ENCODE measurements at places on chromosomes 3 and 15.

DNA sequence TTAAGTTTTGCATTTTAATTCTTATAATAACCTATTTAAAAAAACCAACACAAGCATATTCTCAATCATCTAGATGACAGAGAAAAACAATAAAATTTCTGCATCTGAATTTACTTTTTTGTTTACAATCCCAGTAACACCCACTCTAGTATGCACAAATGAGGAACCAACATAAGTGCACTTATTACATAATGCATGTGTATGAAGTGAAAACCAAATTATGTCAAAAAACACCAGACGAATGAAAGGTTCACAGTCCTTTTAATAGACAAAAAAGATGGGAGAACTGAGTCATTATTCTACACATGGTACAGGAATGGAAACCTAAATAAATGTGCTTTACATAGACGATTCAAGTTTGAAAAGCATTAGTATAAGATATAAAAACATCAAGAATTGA, 91.7 kb downstream of the NR1I2 start:
- ATAC-seq: no peak

DNA sequence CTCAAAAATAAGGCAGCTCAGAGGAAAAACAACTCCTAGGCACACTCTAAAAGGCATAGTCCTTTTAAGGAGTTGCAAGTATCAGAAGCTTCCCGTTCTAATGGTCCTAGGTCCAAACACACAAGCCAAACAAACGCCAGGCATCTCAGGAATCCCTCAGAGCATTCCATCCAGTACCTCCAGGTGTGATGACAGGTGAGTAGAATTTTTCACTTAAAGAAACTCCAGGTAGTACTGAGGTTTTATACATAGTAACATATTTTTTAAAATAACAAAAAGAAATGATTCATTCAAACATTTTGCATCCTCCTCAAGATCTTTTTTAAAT, 1092.3 kb downstream of the TUSC7 start:
- no peak for ATAC-seq

GRCh38 chr3:156416846-156417558, 137.9 kb downstream of the SSR3 start:
- ATAC-seq: no peak

DNA sequence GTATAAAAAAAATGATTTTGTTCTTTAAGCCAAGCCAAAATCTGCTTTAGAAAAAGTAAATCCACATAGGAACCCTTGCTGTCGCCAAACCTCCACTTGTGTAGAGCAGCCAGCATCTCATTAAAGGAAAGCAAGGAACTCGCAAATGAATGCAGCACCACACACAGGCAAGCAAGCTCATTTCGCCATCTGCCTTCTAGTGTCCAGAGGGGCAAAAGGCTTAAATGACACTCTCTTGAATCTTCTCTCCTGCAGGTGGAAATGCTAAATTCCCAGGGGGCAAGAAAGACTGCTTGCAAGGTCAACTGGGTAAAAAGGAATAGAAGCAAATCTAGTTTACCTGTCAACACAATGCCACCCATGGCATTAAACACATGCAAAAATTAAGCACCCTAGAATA, 2.4 kb downstream of the MB21D2 start:
- ATAC-seq: no peak

DNA sequence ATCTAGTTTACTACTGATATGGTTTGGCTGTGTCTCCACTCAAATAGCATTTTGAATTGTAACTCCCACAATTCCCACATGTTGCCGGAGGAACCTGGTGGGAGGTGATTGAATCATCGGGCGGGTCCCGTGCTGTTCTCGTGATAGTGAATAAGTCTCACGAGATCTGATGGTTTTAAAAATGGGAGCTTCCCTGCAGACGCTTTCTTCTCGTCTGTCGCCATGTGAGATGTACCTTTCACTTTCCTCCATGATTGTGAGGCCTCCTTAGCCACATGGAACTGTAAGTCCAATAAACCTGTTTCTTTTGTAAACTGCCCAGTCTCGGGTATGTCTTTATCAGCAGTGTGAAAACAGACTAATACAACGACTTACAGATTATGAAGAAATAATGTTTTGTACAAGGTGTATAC, 35.6 kb upstream of the PYDC2 start:
- no peak for ATAC-seq

GRCh38 chr3:162370141-162370540, 873.5 kb downstream of the OTOL1 start:
- no peak for ATAC-seq

DNA sequence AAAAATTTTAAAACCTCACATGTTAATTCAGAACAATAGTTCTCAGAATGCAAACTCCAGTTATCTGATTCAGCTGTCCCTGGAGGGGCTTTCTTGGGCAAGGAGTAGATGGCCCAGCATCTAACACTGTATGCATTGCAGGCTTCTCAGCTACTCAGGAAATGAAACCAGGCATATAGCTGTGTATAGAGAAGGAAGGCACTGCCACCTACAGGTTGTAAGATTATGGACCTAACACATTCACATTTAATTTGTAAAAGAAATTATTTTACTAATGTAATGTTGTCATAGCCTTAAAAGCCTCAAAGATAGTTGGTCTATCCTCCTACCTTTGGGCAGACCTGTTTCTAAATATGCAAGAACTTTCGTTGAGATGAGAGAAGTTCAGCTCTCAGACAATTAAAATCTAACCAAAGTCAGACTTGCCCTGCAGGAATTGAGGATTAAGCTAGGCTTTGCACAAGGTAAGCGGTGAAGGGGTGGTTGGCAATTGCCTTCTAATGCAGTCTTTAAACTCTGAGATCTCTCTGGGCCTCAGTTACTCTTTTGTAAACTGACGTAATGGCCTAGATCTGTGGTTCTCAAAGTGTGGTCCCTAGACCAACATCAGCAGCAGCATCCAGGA, 132.8 kb upstream of the SLC24A5 start:
- peak; percentile 81 for ATAC-seq

DNA sequence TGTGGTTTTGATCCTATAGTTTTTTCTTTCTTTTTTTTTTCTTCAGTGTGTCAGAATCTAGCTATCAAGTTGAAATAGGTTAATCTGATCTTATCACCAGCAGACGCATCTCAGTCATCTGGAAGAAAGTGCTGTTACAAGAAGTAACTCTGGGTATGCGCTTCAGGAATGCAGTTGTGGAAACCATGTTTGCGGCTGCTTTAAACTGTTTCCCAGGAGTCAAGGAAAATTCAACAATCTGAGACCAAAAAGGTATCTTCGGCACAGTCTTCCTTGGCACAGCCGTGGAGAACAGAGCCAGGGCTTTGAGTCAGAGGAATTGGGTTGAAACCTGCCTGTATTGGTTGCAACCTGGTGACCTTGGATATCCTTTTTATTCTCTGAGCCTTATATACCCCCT, 59.9 kb downstream of the CD47 start:
- no peak for ATAC-seq

- peak; percentile 83 for ATAC-seq
Observed at GRCh38 chr3:152491922-152492321, 223.2 kb downstream of the MBNL1 start.

- ATAC-seq: no peak
Observed at GRCh38 chr3:123799544-123800361, 84.4 kb downstream of the MYLK start.

- ATAC-seq: no peak
Observed at GRCh38 chr3:193375614-193376013, 2.9 kb downstream of the ATP13A5 start.

DNA sequence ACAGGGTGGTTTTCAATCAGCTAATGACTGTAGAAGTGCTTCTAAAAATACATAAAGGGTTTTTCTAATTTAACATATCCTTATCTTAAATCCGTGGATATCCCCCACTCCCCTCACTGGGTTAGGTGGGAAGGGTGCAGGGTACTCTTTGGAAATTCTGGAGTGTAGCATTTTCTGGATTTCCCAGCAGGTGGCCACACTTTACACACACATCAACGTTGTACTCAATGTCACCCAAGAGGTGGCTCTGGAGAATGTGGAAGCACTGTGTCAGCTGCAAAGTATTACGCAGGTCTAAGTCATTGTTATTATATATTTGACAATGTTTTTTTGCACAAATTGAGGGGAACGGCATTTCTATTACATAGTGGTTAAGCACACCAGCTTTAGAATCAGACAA, 168.8 kb downstream of the CHDH start:
- ATAC-seq: no peak

GRCh38 chr3:140441006-140441405, 236.9 kb upstream of the TRIM42 start:
- ATAC-seq: no peak

GRCh38 chr3:120450600-120451271, at the start of gene FSTL1:
TSS of gene FSTL1 (minus strand) at chr3:120450992. CDS start at chr3:120450746, 246 bp downstream.
- ATAC-seq: peak; percentile 49

GRCh38 chr3:119239206-119239820, 1.4 kb downstream of the B4GALT4 start:
- no peak for ATAC-seq

DNA sequence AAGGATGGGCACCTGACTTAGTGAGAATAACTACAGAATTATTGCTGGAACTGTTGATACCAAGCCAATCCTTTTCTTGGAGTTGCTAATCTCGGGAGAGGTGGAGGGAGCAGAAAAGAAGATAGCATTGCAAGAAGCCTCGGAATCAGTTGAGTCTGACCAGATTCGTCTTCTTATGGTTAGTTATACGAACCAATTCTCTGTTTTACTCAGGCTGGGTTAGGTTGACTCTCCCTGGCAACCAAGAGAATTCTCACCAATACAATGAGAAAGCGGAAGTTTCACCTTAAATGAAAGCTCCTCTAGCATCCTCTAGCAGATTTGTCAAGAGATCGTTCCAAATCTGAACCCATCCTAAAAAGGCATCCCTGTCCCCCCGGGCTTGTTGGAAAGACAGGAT, 43.5 kb upstream of the UBE2E1 start:
- peak; percentile 87 for ATAC-seq

GRCh38 chr15:75927601-75928000, 23.9 kb downstream of the FBXO22 start:
- ATAC-seq: no peak

DNA sequence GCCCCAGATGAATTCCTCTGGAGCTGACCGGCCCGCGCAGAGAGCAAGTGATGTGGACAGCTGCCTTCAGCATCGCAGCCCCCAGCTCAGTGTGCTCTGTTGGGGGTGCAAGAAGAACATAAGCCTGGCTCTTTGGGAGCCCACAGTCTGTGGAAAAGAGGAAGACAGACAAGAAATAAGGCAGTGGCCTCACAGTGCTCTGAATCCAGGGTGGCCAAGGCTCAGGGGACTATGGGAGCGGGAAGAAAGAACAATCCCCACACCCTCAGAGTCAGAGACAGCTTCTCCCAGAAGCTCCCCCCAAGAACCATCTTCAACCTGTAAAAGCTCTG, 277 bp upstream of the HDDC3 start:
- no peak for ATAC-seq

DNA sequence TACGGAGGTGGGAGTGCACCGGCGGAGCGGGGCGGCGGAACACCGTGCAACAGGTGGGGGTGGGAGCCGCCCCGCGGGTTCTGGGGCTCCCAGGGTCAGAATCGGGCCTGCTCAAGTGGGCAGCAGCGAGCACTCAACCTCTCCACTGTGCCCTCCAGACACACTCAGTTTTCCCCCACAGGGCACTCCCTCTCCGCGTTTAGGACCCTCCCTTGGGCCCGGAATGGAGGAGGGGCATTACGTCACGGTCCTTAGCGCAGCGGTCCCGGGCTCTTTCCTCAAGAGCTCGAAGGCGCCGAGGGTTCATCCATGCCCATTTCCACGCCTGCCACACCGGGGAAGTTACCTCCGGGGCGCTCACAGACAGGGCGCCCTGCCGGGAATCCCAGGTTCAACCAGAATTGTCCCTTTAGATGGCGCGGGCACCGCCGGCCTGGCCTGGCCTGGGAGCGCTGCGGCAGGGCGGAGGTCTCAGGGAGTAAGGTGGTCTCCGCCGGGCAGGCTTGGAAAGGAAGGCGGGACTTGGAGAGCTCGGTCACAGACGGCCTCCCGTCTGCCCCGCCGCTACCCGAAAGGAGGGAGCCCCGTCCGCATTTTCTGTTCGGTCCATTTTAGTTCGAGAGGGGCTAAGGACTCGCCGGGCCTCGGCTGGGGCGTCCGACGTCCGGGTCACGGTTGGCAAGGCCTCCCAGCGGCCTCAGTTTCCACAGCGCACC, 5.1 kb downstream of the RNU6-1 start:
- ATAC-seq: no peak

DNA sequence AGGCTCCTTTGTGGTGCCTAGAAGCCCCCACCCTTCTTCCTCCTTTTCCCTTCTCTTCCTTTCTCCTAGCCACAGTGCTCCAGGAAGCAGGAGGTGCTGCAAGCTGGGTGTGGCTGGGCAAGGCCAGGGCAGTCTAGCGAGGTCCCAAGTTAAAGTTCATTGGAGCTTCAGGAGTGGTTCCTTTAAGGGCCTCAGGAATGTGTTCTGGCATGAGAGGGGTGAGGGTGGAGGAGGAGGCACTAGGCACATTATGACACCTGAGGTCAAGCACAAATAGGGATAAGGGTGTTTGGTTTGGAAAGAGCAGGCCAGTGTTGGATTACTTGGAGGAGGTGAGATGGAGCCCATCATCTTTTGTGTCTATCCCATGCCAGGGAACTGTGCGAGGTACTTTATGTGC, 258.7 kb downstream of the TLE3 start:
- ATAC-seq: no peak

DNA sequence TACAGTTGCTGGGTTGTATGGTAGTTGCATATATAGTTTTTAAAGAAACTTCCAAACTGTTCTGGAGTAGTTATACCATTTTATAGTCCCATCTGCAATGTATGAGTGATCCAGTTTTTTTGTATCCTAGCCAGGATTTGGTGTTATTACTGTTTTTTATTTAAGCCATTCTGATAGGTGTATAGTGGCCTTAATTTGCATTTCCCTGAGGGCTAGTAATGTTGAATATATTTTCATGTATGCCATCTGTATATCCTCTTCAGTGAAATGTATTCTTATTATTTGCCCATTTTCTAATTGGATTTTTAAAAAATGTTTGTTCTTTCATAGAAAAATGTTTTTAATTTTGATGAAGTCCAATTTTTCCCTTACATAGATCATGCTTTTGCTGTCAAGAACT, 29.2 kb downstream of the PXK start:
- no peak for ATAC-seq

GRCh38 chr15:31017311-31017710, 25.9 kb upstream of the MTMR10 start:
- no peak for ATAC-seq

GRCh38 chr3:127629467-127630403, 750 bp downstream of the PODXL2 start:
- ATAC-seq: peak; percentile 77

DNA sequence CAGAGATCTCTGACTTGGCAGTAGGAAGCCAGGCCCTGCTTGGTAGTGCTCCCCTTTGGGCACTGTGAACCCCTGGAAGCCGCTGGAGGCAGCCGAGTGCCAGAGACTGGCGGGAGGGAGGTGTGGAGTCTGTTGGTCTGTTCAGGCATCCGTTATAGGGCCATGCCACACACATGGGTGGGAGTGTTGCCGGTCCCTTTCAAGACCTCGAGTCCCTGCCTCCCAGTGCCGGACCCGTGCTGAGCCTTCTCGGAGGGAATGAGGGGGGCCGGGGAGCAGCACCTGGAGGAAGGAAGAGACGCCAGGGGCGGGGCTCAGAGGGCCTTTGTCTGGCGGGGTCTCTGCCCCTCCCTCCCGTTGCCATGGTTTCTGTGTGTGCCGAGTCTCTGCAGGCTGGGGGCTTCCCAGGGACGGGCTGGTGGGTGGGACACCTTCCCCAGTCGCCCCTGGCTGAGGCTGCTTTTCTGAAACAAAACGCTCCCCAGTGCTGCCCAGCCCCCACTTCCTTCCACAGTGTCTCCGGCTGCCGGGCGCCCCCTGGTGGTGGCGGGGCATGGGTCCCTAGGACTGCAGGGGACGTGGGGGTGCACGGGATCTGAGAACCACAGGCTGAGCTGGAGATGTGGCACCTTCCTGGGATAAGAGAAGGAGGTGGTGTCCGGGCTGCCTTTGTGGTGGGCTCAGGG, 10.0 kb downstream of the GNAI2 start:
- peak; percentile 91 for ATAC-seq

GRCh38 chr15:90266061-90266431, 574 bp downstream of the NGRN start:
- ATAC-seq: peak; percentile 39

Measured in stimulated activated memory B cell treated with anti-CD40 and anti-IgM and Interleukin-4, amounts not matched to agents 10 μg/mL and 1 μg/mL and 100 μg/mL, for 72 hours (primary cell).